Activated CD4-positive, alpha-beta T cell treated with anti-CD3 and anti-CD28 coated beads, Interleukin-2, amount 50 U/mL, for 1 hour (primary cell): ENCODE measurements at places on chromosomes 4 and X.

- no peak for DNase-seq
Measured at GRCh38 chr4:123874063-123874462, 477.5 kb downstream of the SPRY1 start.

DNA sequence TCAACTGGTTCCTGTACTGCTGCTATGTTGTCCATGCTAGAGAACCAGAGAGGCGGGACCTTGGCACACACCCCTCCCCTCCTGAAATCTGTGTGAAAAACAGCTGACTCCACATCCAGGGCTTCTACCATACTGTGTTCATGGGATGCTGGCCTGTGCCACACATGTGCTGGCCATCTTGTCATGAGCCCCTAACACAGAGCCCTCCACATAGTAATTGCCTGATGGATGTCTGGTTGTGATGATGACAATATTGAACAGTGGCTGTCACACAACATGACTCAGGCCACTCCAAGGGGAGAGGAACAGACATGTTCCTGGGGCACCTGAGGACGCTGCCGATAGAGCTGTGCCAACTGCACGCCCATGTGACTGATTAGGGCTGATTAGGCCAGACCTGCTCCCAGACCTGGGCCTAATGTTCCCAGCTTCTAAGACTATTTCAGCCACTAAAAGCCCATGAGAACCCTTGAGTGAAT lies 13.1 kb downstream of the SLC25A5 start:
- no peak for DNase-seq

- DNase-seq: peak; percentile 97
Measured at GRCh38 chr4:165327211-165328100, at the start of gene MSMO1. Gene MSMO1, plus strand, starts transcription at chr4:165327669. Its CDS starts 5,702 bp downstream, at chr4:165333371.

- DNase-seq: no peak
Measured at GRCh38 chr4:78662658-78663057, 111.1 kb downstream of the ANXA3 start.

DNA sequence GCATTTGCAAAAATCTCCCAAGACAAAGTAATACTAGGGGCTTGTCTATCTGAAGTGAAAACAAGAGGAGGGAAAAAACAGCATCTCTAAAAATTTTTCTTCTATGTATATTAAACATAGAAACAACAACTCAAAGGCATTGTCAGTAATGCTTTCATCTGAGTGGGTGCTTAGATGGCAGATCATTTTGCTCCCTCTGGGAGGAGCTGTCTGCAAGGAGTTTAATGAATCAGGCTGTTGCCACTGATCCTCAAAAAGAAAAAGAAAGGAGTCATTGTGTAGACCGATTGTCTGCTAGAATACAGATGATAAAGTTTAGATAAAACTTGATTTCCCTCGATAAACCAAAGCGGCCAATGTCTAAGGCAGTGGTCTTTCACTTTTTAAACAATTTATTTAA lies 49.7 kb upstream of the KLHL8 start:
- DNase-seq: no peak

- no peak for DNase-seq
Measured at GRCh38 chrX:41558531-41558930, 111.4 kb downstream of the NYX start.

DNA sequence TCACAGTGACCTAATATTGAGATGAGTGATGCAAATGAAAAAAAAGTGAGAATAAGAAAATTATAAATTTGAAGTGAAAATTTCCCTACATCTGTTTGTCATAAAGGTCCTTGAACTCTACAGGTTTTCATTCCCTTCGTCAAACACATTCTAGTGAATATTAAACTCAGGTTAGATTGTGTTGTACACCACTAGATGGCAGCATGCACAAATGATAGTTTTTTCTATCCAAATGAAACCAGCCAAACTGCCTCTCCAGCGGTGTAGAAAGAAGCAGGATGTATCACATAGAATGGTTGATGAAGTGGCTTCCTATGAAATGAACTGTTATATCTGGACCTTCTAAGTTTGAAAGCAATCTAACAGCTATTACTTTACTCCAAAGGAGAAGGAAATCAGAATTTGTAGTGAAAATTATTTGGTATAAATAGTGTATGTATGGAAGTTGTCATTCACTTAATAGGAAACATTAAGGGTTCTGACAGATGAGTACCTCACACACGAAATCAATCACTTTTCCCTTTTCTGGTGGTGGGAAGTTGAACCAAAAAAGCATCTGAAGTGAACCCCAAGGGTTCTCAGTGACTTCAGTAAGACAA lies 382.7 kb downstream of the UNC5C start:
- no peak for DNase-seq

GRCh38 chr4:42497142-42497910 lies 100.0 kb downstream of the SHISA3 start:
- DNase-seq: no peak

- no peak for DNase-seq
Measured at GRCh38 chr4:162522724-162523123, 358.9 kb upstream of the FSTL5 start.

DNA sequence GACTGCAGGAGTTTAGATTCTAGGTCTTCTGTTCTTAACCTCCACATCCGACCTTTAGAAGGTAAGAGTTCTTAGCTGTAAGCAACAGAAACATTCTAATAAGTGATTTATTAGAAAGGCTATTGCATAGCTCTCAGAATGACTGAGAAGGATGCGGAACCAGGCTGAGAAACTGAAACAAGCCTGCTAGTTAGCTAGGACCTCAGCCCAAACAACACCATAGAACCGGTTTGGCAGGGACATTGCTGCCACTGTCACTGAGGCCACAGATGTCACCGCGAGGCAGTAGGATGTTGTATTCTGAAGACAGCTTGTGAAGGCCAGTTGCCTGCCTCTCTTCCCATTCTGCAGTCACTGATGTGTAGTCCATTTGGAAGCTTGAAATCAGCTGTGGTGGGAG lies 160.0 kb upstream of the ARX start:
- no peak for DNase-seq

DNA sequence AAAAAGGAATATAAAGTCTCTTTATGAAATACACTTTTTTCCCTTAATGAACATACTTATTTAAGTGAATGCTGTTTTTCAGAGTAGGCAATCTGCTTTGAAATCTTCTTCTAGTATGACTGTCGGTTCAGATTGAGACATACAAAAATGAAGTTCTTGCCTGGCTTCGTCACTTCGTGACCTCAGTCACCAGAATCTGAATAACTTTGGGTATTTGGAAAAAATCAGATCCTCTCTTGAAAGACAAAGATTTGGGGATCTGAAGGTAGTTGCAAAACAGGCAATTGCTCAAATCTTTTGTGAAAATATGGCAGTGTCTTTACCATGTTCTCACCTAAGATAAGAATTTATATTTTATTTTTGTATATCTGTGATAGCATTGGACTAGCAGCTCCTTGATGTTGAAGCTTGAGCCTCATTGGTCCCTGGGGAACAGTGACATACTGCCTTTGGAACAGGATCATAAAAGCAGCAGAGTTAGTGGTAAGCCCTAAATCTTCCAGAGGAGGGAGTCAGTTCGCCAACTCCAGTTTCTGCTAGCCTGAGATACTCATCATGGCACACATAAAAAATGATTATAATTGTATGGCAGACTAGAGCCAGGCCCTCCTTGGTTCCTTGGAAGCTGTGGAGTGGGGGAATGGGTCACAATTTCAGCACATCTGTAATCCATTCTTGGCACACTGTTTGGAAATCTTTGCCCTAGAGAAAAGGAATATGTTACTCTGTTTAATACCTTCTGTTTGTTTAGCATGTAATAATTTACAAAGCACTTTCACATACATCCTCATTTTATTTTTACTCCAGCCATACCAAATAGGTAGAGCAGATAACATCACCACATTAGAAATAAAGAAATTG lies 5.0 kb downstream of the ARFIP1 start:
- no peak for DNase-seq

DNA sequence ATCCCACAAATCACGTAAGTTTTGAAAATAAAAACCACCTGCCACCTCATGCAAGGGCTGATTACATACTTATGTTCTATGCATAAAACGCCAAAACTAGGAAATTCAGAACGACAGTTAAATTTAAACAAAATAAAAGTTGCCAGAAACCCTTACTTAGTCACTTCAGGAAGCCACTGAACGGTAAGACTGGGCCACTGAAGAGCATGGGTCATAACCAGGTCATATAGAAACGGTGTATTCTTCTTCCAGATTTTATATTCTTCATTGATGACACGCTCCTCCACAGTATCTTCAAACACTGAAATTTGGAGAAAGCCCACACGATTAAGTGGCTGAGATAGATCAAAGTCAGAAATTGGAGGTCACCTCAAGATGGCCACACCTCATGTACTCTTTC lies 1.2 kb downstream of the RBBP7 start:
- DNase-seq: no peak

GRCh38 chr4:112173593-112174558 lies 28.6 kb downstream of the FAM241A start:
- no peak for DNase-seq

- DNase-seq: no peak
Measured at GRCh38 chr4:45554423-45554822, 569.4 kb downstream of the GABRG1 start.

GRCh38 chr4:107192601-107193000 lies 156.5 kb upstream of the DKK2 start:
- DNase-seq: no peak

DNA sequence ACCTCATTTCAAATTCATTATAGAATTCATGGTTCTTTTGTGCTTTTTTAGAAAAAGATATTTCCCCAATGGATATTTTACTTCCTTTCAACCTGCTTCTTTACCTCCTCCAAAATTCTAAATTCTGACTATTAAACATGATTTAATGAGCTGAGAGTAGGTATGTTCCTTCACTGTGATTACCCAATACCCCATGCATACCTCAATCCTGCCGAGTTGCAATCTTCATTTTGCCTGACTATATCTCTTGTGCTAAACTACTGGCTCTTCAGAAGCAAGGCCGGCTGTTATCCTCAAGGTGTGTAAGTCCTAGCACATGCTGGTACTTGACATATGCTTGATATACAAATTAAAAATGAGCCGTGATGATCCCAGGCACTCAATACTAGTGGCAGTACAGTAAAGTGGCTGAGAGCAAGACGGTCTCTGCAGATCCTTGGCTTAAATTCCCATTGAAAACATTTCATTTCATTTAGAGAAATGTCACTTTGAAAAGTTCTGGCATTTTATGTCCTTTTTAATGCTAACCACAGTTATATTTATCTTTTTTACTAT lies 320.4 kb downstream of the KCNIP4 start:
- DNase-seq: no peak

DNA sequence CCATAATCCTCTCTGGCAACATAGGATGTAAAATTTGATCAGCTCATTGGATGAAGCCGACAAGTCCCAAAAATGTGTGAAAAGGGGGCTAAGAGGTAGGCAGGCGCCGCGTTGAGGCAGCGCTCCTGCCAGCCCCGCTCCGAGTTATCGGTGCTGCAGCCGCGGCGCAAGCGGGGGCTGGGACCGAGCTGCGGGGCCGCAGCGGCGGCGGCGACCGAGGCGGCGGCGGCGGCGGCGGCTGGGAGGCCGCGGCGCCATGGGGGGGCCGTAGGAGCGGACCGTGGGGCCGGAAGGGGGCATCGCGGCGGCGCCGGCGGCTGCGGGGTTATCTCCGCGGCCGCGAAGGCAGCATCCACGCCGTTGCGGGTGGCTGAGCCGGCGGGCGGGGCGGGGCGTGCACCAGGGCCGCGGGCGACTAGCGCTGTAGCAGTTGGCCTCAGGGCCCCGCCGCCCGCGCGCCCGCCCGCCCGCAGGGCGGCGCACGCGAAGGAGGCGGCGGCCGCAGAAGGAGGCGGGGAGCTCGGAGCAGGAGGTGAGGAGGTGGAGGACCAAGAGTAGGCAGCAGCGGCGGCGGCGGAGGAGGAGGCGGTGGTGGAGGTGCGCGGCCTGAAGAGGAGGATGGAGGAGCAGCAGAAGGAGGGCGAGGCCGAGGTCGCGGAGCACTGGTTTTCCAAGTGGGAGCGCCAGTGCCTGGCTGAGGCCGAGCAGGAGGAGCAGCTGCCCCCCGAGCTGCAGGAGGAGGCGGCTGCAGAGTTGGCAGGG lies 126.0 kb upstream of the CXorf66 start:
- DNase-seq: peak; percentile 9

- DNase-seq: no peak
Measured at GRCh38 chrX:72712094-72712755, 1.9 kb downstream of the PHKA1 start.

DNA sequence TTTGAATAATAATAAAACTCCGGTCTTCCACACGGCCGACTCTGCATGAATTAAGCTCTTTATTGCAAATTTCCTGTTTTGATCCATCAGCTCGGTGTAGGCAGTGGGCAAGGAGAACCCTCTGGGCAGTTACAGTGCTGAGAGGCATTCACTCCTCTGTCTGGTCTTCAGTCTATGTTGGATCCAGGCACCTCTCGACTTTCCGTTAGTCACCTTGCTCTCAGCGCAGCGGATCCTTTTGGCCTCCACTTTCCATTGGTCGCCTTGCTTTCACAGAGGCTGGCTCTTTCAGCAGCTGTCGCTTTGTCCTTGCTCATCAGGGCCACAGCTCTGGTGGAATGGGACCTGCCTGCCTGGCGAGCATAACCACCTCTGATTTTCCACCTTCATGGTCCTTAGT lies 52.9 kb downstream of the TRMT44 start:
- DNase-seq: no peak

GRCh38 chr4:85656759-85657505 lies 182.0 kb downstream of the ARHGAP24 start:
- DNase-seq: no peak

DNA sequence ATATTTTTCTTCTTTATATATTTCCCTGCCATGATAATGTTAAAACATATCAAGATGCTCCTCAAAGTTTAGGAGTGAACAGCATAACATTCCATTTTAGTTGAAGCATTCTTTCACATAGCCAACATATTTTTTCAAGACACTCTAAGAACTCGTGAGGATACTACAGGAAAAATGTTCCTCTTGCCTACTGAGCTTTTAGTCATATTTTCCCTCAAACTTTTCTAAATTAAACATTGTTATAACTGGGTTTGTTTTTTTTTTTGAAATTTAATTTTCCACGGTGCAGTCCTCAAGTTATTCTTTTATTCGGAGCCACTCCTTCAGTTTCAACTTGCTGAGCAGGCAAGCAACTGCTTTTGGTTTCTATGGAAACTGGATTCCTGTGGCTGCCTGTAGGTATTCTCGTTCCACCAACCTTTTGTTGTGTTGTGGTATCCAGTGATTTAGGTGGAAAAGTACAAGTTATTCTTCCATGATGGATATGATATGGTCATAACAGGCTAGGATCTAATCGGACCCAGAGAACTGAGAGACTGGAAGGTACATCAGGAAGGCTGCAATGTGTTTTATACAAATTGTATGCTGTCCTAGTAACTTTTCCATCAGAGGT lies 248.0 kb downstream of the TRIML1 start:
- DNase-seq: no peak

DNA sequence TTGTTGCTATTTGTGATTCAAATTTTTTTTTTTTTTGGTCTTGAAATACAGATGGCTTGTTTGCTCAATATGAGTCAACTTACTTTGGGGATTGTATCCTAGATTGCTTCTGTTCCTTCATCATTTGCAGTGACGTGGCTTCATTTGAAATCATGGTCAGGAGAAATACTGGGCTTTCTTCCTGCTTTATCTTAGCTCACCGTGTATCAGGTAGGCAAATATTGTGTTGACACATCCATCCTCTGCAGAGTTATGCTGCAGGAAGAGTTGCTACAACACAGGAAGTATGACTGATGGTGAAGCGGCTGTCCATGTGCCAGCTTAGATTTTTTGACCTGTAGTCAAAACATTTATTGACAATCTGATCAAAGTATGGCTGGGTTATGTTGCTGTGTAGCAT lies 232.2 kb downstream of the C4orf33 start:
- no peak for DNase-seq
